ENCODE measurements at places on chromosomes 1 and 21. TPM values are rescaled to one million over a fixed set of nuclear protein-coding genes. Genes with fewer than 3 reads are reported as not detected.

Gene VTCN1
- total RNA-seq = not detected

Gene ANKRD65
- total RNA-seq = 0.07 TPM

Gene ELOA
- 27.3 TPM for total RNA-seq

Gene C1orf53
- 4.0 TPM for total RNA-seq

Gene DIRAS3
- total RNA-seq = 5.4 TPM

Gene NUDT4B
- total RNA-seq = 21.8 TPM

Gene CYYR1
- 10.4 TPM for total RNA-seq

Gene GBP6
- total RNA-seq = not detected

Gene CLCA1
- not detected for total RNA-seq

Gene FALEC
- total RNA-seq = 0.20 TPM

Gene CYP4A11
- not detected for total RNA-seq

Gene CFHR2
- total RNA-seq = not detected

Gene HES2
- total RNA-seq = 18.8 TPM

Gene WNT3A
- total RNA-seq = not detected

Gene MIXL1
- total RNA-seq = not detected

Gene CFAP298
- total RNA-seq = 44.8 TPM

Gene ZMPSTE24
- 67.0 TPM for total RNA-seq

Gene MSH4
- 0.13 TPM for total RNA-seq

Gene SYT11
- total RNA-seq = 53.4 TPM

Gene RHD
- not detected for total RNA-seq

Gene TEDDM1
- total RNA-seq = not detected

Gene REG4
- total RNA-seq = not detected
